Right ventricle myocardium inferior (tissue), 1 donor: ENCODE measurements at places on chromosomes 1 and 21.

- no peak for DNase-seq
Observed at GRCh38 chr1:208387908-208388811, 144.0 kb upstream of the PLXNA2 start.

GRCh38 chr21:44912158-44912473 is 8.6 kb downstream of the ITGB2 start:
- peak; percentile 60 for DNase-seq

- DNase-seq = no peak
Observed at GRCh38 chr1:213163278-213163711, 112.3 kb downstream of the RPS6KC1 start.

DNA sequence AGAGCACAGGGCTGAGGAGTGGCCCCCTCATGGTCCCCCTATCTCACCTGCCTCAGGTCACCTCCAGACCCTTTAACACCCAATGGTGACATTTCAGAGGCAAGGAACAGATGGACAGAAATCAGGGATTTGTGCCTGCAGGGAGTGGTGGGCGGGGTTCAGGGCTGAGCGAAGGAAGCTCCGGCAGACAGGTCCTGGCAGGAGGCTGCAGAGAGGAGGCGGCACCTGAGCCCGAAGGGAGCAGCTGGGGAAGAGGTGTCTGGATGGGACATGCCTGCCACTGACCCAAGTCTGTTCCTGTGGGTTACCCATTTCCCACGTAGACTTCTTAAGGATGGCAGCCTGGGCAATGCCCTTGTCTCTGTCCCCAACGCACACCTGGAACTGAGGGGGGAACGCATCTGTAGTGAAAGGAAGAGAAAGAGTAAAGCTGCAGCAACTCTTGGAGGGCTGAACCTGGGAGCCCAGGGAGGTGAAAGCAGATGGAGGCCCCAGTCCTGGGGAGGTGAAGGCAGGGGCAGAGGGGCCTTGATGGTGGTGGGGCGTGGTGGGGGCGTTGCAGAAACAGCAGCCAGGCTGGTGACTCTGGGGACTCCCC is 61.6 kb upstream of the ADARB1 start:
- peak; percentile 23 for DNase-seq

DNA sequence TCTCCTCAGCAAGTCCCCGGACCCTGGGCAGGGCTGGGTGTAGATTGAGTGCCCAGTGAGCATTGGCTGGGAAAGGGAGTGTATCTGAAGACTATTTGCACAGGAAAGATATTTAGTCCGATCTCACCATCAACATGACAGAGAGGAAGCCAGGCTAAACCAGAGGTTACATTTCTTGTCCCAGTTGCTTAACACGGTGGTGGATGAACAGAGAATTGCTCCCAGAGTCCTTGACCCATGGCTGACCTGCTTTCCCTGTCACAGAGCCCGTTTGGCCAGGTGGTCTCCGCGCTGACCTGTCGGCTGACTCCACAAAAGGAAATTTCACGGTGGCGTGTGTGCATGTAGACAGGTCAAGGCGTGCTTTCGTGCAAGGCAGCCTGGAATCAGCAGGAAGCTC is 83.5 kb downstream of the BEND5 start:
- DNase-seq = no peak

GRCh38 chr21:32062591-32063227 is 189.9 kb downstream of the HUNK start:
- no peak for DNase-seq

DNA sequence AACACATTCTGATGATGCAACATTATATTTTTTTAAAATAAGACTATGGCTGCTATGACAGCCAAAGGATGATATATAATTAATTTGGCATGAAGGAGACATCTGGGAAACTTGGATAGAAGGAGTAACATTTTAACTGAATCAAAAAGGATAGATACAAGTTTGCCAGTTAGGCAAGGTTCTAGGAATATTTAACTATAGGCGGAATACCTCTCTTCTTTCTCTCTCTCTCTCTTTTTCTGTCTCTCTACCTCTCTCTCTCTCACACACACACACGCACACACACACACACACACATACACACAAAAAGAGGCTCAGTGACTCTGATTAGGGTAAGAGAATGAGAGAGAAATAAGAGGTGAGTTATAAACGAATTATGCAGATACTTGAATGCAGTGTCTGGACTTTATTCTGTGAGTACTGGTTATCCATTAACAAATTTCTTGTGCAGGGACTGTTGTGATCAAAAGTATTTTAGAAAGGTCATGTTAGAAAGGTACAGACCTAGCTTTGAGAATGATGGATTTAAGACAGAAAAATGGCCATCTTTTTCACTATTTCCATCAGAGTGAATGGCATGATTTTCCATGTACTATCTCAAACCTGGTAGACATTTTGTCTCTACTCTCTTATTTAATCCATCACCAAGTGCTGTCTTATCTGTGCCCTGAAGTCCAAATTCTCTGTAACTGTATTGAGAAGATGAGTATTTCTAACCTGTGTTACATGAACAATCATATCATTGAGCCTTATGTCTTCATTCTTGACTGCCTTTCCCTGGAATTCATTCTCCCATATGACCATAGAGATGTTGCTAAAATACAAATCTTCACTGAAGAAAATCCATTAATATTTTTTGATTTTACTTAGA is 1106.9 kb upstream of the ADGRL4 start:
- DNase-seq = no peak

DNA sequence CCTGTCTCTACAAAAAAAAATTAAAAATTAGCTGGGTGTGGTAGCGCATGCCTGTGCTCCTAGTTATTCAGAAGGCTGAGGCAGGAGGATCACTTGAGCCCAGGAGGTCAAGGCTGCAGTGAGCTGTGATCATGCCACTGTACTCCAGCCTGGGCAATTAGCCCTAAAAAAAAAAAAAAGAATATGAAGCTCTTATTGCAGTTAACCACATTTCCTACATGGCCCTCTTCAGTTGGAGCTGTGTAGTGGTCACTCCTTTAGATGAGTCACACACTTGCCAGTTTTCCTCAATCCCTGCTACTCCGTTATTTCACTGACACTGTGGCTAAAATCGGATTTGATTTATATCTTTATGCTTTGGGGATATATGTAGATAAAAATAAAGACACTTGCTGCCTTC is 11.8 kb downstream of the NFYC start:
- DNase-seq = no peak

DNA sequence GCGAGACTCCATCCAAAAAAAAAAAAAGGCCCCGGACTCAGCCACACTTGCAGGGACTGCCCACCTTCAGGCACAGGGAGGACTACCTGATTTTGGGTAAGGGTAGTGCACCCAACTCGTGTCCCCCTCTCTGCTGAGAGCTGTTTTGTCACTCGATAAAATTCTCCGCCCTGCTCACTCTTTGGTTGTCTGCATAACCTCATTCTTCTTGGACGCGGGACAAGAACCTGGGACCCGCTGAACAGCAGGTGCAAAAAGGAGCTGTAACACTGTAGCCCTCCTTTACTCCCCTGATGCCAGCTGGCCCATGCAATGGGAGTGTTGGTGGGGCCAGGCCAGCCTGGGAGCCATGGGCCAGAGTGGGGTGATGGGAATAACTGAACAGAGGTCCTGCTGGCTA is 10.6 kb downstream of the S100B start:
- DNase-seq = no peak

DNA sequence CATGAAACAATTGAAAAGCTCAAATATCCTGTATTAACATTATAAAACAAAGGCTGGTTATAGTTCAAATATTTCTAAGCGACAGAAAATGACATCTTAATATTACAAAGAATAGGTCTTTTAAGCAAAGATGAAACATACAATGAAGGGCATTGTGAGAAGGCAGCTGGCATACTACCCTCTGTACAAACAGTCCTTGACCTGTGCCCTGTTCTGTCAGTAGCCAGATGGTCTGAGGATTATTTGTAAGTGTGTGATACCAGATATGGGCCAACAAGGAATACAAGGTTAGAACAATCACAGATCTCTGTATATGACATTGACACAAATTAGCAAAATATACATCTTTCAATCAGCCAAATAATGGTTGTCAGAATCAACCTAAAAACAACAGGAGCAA is 1350.4 kb downstream of the AMY1C start:
- no peak for DNase-seq

GRCh38 chr1:44076066-44076465 is 42.6 kb upstream of the KLF17 start:
- DNase-seq = no peak

GRCh38 chr1:173175514-173176145 is 31.5 kb downstream of the TNFSF4 start:
- no peak for DNase-seq

DNA sequence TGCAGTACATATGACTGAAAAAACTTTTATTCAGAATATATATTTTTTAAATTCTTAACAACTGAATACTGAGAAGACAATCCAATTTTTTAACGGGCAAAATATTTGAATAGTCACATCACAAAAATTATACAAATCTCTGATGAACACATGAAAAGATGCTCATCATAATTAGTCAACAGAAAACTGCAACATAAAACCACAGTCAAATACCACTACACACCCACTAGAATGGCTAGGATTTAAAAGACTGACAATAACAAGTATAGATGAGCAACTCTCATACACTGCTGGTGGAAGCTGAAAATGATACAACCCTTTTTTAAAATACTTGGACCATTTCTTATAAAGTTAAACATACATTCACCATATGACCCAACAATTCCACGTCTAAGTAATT is 87.7 kb upstream of the TNFSF4 start:
- no peak for DNase-seq

GRCh38 chr1:239260842-239261241 is 125.5 kb upstream of the CHRM3 start:
- DNase-seq = no peak

DNA sequence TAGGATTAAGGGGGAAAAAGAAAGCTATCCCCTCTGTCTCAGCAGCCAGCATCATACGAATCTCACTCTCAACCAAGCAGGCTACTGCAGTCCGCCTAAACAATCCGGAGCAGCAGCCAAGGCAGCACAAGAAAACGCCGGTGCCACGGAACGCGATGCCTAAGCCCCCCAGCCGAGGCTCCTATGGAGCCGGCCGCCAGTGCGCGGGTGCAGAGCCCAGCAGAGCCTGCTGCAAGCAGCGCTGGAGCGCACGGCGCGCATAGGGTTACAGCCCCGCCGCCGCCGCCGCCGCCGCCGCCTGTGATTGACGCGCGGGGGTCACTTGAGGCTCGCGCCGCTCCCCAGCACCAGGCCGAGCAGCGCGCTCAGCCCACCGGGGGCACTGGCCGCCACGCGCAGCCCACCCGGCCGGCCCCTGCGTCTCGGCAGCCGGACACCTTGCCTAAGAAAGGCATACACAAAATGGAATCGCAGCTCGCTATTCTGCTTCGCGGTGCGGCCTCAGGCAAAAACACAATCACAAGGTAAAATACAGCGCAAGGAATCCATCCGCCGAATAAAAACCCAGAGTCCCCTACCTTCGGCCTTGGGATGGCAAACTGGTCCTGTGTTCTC is 780 bp downstream of the HIVEP3 start:
- no peak for DNase-seq

- no peak for DNase-seq
Observed at GRCh38 chr1:150789396-150789795, 18.7 kb downstream of the CTSK start.

DNA sequence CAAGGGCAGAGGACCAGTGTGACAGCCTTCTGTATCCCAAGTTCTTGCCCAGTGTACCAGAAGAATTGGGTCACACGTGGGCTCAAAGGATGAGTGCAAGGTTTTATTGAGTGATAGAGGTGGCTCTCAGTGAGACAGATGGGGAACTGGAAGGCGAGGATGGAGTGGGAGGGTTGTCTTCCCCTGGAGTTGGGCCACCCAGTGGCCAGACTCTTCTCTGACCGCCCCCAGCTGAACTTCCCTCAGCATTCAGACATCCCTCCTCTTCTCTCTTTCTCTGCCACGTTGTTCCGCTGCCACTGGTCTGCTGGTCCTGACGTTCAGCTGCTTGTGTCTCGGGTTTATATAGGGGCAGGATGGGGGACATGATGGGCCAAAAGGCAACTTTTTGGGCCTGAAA is 150.1 kb upstream of the IVNS1ABP start:
- DNase-seq = no peak

DNA sequence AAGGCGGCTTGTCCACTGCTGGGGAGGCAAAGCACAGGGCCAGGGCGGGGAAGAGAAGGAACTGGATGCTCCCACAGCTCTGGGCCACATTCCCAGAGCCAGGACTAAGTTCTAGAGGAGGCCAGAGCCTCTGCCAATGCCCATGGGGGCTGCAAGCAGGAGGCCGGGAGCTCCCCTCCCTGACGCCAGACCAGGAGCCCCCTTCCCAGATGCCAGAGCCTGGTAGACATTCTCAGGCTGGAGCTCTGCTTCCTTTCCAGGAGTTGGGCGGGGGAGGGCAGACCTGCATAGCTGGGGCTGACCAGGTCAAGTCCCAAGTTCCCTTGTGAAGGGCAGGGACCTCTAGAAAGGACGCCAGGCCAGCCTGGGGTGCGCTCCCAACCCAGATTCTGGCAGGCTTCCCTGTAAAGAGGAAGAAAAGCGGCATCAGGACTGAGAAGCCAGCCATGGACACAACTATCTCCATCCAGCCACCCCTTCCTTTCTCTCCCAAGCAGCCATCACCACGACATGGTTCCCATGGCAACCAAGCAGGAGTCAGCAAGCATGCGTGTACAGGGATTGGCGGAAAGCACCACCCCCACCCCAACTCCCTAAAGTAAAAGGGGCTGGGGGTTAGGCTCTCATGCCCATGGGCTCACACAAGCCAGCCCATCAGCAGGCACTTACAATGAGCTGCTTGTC is 13.4 kb downstream of the KIF21B start:
- no peak for DNase-seq

DNA sequence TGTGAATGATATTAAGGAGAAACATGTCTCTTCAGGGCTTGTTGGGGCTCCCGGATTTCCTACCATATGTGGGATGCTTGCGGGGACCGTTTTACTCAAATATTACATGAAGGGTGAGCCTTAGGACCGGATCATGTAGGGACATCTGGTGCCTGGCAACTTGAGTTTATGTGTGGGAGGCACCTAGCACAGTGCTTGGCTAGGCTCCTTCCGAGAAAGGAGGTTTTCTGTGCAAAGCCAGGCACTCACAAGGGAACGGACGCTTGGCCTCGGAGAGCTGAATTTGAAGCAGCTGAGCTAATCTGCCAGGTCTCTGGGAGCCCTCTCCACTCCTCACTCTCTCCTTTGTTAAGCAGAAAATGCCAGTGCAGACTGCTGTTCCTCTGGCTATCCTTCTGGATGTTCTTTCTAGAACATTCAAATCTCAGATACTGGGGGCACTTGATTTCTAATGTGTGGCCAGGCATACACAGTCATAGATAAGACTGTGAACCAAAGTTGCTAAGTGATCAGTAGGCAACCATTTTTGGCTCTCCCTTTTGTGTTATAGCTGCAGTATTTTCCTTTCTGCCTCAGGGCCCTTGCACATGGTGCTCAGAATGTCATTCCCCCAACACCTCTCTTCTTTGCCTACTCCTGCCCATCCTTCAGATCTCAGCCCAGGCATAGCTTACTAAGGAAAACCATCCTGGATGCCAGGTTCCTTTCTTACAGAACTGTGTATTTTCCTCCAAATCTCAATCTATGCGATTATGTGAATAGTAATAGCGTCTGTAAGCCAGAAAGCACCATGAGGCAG is 216.6 kb upstream of the CSF3R start:
- DNase-seq = no peak
